GM18507 (cell line): ENCODE measurements at places on chromosomes 2 and 18.

DNA sequence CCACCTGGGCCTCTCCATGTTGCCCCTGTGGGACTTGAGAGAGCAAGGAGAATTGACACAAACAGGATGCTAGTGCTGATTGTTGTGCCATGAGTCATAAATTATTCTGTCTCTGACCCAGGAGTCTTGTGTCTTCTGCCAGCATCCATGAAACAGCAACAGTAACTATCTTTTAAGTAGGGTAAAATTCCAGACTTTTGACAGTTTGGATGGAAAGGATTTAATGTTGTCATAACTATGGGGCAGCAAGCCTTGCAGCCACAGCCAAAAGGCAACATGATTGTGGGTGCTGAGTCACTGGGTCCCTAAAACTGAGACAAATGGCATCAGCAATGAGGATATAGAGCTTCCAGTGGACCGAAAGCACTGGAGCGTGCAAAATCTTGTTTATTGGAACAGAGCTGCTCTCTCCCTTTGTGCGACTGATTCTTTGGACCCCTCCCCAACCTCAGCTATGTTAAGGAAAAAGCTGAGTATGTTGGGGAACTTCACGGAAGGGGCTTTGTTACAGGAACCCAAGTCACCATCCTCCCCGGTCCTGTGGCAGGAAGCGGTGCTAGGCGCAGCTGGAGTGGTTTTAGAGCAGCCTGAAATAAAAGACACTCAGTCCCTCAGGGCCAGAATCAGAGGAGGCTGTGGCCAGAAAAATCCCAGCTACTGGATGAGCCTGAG lies 9.6 kb upstream of the ITPRIPL1 start:
- DNase-seq = no peak

- DNase-seq = no peak
Measured at GRCh38 chr2:36663851-36664695, 32.4 kb upstream of the VIT start.

- no peak for DNase-seq
Measured at GRCh38 chr2:40093021-40093675, 314.1 kb upstream of the THUMPD2 start.

DNA sequence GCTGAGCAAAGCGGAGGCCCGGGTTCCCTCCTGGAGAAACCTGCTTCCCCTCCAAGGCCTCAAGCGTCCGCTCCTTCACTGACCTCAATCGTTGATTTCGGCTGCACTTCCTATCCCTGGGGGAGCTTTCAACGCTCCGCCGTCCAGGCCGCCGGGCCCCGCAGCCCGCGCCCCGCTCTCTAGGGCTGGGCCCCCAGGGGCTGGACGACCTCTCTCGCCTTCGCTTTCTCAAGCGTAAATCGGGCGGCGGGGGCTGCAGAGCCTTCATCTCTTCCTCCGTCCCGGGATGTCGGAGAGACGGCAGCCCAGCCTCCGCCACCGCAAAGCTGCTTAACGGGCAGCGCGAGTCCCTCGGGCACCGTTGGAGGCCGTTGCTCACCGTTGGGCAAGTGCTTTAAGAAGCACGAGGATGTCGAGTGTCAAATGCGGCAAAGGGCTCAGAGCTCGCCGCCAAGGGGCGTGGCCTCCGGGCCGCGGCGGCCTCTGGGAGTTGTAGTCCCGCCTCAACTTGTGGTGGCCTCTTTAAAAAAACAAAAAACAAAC lies 8.5 kb downstream of the HES6 start:
- DNase-seq = no peak

GRCh38 chr2:183967756-183968155 lies 630.6 kb upstream of the ZNF804A start:
- no peak for DNase-seq

GRCh38 chr2:239316562-239317465 lies 84.0 kb downstream of the HDAC4 start:
- DNase-seq = no peak

DNA sequence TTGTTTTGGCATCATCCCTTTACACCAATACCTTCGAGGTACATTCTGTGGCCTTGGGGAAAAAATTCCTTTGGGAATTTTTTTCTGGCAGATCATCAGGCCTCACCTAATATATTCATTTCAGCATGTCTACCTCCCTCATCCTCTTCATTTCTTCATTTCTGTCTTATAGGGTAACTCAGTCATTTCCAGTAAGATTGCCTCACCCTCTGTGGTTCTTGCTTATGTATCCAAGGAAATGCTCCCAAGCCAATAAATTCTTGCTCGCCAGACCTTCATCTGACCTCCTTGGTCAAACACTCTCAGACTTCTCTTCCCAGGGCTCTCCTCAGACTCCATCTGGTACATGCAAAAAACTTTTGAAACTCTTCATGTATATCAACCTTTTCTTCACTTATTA lies 265.6 kb downstream of the TMX3 start:
- no peak for DNase-seq

- no peak for DNase-seq
Measured at GRCh38 chr2:37659723-37660122, 11.7 kb downstream of the CDC42EP3 start.

- no peak for DNase-seq
Measured at GRCh38 chr2:48315896-48316194, 214.1 kb upstream of the STON1 start.

GRCh38 chr18:28176698-28176947 lies 307 bp downstream of the CDH2 start:
- no peak for DNase-seq

GRCh38 chr18:65659912-65660311 lies 90.9 kb upstream of the CDH7 start:
- no peak for DNase-seq
